ENCODE measurements at places on chromosomes 2 and 18. TPM values are rescaled to one million over a fixed set of nuclear protein-coding genes. Genes with fewer than 3 reads are reported as not detected.

- DNase-seq = no peak
Observed at GRCh38 chr18:8797206-8797605, 91.8 kb downstream of the MTCL1 start.

Gene FBXO15
- 0.29 TPM for total RNA-seq

Gene WDSUB1
- 7.0 TPM for total RNA-seq

Gene ANKRD62
- not detected for total RNA-seq

Gene C1QL2
- not detected for total RNA-seq

Gene HAAO
- 41.6 TPM for total RNA-seq

- DNase-seq = no peak
Observed at GRCh38 chr2:69947325-69947931, 14.0 kb downstream of the ASPRV1 start.

GRCh38 chr2:147756069-147756468, 88.8 kb upstream of the ACVR2A start:
- no peak for DNase-seq

GRCh38 chr2:41544709-41545108, 503.1 kb upstream of the PKDCC start:
- no peak for DNase-seq

GRCh38 chr18:13320096-13320495, 101.5 kb downstream of the LDLRAD4 start:
- DNase-seq = no peak

Gene SIX2
- not detected for total RNA-seq

Gene FLACC1
- 0.29 TPM for total RNA-seq

GRCh38 chr2:142734231-142734630, 143.2 kb upstream of the KYNU start:
- no peak for DNase-seq

- DNase-seq = no peak
Observed at GRCh38 chr2:29281086-29281915, 166.1 kb downstream of the CLIP4 start.

Gene CABLES1
- 15.6 TPM for total RNA-seq

GRCh38 chr2:238182362-238182761, 21.1 kb downstream of the ILKAP start:
- no peak for DNase-seq

- peak; percentile 61 for DNase-seq
Observed at GRCh38 chr2:11377928-11378545, 33.6 kb upstream of the ROCK2 start.

- DNase-seq = no peak
Observed at GRCh38 chr2:96262306-96262705, 3.5 kb downstream of the TMEM127 start.

- no peak for DNase-seq
Observed at GRCh38 chr2:20617892-20618467, 32.9 kb downstream of the HS1BP3 start.

DNA sequence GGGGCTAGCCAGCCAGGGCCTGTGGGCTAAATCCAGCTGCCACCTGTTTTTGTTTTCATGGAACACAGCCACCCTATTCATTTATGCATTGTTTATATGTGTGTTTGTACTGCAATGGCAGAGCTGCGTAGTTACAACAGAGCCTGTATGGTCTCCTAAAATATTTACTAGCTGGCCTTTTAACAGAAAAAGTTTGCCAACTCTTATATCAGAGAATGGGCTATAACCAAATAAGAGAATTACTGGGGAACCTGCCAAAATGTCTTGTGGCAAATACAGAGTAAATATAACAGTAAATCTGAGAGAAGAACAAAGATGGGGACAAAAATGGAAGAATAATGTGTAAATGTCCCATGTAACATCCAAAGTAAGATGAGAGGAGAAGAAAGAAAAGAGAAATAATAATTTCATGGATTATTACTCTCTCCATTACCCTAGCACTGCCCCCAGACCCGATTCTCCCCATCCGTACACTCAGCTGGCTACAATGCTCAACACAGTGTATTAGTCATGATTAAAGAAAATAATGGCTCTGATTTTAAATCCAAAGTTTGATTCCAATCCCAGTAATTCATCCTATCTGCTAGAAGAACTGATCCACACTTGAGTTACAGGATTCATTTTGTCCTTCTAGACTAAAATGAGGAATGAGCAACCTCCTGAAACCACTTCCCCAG, 249.3 kb downstream of the LRATD1 start:
- no peak for DNase-seq

DNA sequence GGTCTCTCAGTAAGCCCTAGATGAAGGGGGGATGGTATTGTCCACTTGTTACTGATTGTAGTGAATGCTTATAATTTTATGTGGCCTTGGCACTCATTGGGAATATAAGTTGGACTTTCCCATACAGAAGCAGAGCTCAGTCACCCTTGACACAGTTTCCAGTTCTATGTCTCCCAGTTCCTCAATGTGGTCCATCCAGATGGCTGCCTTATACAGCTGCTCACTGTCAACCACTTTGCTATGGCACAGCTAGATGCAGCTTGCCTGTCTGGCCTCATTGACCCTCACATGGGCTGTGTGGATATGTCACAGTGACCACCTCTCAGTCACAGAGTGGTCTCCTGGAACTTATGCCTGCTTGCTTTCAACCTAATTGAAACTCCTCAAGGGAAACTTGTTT, 21.7 kb downstream of the SLC39A6 start:
- no peak for DNase-seq

DNA sequence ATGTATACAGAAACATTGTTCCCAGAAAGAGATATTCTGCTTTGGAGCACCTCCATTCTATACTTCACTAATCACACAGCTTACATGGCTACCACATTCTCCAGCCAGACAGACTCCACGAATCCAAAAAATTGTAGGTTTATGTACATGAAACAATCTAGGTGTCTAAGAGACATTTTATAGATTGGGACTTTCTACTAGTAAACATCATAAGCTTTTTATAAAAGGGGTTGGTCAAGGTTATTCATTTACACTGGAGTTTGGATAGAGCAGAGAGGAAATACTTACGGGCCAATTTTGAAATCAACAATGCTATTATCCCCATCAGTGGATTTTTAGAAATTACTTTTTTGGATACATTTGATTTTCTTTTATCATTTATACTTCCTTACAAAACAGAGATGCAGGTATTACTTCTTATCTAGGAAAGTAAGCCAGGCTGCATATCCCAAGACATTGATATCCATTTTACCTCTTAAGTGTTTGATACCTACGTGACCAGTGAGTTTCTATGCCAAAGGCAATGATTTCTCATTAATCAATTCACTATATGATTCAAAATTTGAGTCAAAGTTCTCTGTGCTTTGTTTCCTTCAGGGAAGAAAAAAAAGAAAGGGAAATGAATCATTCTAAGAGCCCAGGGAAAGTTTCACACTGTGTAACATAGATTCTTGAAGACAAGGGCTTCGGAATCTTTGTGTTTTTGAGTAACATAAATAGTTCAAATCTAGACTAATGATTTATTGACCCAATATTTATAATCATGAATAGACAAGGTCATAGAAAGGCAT, 140.5 kb downstream of the PTH2R start:
- DNase-seq = no peak

DNA sequence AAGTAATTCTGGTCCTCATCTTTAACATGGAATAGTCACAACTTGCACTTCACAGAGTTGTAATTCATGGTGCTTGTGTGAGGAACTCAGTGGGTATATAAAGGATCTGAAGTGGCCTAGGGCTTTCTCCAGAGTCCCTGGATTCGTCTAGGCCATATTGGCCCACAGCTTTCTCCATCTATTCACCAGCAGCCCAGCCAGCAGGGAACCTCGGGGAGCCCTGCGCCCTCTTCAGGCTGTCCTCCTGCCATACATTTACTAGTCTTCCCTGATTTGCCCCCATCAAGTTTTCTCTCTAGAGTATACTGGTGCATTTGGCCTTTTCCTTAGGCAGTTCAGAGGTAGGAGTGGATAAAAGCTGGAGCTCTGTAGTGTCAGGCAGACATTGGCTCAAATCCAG, 278.3 kb downstream of the MYCN start:
- no peak for DNase-seq

- DNase-seq = no peak
Observed at GRCh38 chr2:225814554-225814953, 415.0 kb downstream of the NYAP2 start.

Gene BOLL
- total RNA-seq = not detected

Gene MATN3
- total RNA-seq = not detected

- no peak for DNase-seq
Observed at GRCh38 chr2:196528486-196529223, 110.9 kb upstream of the CCDC150 start.

Gene TMEM178A
- not detected for total RNA-seq

Gene ANKRD30BL
- total RNA-seq = not detected

Gene SPATA3
- not detected for total RNA-seq

DNA sequence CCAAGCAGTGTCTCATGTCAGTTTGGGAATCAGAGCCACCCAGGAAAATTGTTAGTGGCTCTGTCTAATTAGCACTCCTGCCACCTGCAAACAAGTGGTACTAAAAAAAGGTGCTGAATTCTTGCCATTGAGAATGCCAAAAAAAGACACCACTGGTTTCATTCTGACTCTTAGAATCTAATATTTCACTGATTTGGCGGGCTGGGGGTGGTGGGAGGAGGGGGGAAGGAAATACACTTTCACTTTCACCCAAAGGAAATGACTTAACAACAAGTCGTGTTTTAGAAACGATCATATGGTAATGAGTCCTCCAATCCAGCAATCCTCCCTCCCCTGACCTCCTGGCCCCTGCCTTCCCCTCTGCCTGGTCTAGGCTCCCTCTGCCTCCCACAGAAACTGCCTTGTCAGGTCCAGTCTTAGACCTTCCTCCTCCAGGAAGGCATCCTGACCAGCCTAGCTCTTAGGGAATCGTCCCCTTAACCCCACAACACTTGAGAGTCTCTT, 4.4 kb upstream of the KLHL29 start:
- peak; percentile 82 for DNase-seq

DNA sequence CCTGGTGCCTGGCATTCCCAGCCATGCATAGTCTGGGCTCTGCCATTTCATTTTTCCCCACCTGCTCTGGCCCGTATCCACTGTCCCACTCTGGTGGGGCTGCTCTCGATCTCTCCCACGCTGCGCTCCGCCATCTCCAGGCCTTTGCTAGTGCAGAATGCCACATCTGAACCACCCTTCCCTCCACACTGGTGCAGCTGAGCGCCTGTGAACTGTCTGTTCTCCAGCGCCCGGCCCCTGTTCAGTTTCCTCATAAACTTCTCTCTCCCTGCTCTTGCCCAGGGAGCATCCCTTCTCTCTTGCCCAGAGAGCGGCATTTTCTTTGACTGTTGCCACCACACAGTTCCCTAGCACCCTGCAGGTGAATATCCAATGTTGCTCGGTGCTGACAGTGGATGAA, 21.5 kb downstream of the POMC start:
- no peak for DNase-seq

- no peak for DNase-seq
Observed at GRCh38 chr2:216281876-216282275, 90.4 kb downstream of the MARCHF4 start.

DNA sequence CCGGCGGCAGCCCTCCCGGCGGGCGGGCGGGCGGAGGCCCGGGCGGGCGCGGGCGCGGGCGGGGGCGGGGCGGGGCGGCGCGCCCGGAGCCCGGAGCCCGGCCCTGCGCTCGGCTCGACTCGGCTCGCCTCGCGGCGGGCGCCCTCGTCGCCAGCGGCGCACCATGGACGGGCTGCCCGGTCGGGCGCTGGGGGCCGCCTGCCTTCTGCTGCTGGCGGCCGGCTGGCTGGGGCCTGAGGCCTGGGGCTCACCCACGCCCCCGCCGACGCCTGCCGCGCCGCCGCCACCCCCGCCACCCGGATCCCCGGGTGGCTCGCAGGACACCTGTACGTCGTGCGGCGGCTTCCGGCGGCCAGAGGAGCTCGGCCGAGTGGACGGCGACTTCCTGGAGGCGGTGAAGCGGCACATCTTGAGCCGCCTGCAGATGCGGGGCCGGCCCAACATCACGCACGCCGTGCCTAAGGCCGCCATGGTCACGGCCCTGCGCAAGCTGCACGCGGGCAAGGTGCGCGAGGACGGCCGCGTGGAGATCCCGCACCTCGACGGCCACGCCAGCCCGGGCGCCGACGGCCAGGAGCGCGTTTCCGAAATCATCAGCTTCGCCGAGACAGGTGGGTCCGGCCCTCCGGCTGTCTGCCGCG, at the start of gene INHBB:
Gene INHBB (plus strand): TSS at position 111 of the 641 bp plus-strand sequence. CDS start 53 bp downstream, at position 164.
- DNase-seq = no peak

DNA sequence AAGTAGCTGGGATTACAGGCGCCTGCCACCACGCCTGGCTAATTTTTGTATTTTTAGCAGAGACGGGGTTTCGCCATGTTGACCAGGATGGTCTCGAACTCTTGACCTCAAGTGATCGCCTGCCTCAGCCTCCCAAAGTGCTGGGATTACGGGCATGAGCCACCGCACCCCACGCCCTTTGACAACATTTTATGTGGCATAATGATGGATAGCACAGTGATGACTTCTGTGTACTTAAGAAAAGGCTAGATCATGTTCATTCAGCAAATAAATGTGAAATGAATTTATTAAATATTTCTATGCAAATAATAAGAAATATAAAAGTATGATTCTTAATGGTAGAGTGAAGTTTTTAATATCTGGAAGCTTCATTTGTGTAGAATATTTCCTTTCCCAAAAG, 2.6 kb upstream of the HTR2B start:
- no peak for DNase-seq

Gene TMEM169
- 2.7 TPM for total RNA-seq
